ENCODE measurements at places on chromosomes 16 and 17. TPM values are rescaled to one million over a fixed set of nuclear protein-coding genes. Genes with fewer than 3 reads are reported as not detected.

DNA sequence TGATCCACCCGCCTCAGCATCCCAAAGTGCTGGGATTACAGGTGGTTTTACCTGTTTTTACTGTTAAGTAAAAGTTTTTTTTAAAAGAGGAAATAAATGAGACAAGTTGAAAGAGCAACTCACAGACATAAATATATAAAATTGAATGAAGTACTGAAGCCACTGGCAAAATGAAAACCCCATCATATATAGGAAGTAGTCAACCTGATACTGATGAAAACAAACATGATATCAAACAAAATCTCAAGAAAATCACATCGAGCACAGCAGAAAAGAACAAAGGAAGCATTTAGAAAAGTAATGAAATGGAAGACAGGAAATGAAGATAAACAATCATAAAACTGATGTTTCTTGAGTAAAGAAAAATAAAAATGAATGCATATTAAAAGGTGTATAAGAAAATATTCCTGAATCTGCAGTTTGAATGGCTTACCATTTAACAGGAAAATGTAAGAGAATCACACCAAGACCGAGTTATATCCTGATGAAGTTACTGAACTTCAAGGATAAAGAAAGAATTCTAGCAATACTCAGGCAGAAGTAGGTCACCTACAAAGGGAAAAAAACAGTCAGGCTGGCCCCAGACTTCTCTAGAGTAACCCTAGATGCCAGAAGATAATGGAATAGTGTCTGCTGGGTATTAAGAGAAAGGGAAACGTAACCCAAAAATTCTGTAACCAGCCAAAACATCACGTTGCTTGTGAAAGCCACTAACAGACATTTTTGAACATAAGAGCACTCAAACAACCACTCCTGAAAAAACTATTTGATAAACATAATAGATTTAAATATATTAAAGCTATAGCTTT is 31.5 kb downstream of the UBE2G1 start:
- no peak for DNase-seq

- no peak for DNase-seq
Measured at GRCh38 chr17:14361945-14362508, 61.1 kb downstream of the HS3ST3B1 start.

GRCh38 chr17:49216482-49216881 is 6.0 kb downstream of the ABI3 start:
- no peak for DNase-seq

DNA sequence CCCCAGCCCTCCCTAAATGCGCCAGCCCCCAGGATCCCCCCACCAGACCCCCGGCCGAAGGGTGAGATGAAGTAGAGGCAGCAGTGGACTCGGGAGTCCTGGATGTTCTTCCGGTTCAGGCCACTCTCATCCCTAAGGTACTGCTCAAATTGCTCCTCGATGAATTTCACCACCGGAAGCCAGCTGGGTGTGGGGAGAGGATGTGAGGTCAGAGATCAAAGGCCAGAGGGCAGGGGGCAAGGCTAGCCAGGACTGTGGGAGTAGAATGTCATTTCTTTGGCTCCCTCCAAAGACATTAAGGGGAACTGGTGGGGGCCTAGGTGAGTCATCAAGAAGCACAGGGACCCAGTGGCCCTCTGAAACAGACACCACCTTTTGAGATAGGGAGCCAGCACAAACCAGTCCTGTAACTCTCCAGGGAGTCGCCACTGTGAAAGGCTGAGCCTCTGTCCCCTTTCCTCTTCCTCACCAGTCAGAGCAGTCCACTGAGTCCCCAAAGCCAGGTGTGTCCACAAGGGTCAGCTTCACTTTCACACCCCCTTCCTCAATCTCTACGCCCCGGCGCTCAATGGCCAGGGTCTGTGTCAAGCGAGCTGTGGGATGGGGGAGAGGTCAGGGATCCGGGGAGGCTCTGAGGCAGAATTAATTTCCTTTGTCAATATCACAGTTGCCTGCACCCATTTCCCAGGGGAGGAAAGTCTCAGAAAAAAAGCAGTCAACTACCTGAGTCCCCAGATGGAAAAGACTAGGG is 895 bp downstream of the SEPTIN1 start:
- DNase-seq: no peak

DNA sequence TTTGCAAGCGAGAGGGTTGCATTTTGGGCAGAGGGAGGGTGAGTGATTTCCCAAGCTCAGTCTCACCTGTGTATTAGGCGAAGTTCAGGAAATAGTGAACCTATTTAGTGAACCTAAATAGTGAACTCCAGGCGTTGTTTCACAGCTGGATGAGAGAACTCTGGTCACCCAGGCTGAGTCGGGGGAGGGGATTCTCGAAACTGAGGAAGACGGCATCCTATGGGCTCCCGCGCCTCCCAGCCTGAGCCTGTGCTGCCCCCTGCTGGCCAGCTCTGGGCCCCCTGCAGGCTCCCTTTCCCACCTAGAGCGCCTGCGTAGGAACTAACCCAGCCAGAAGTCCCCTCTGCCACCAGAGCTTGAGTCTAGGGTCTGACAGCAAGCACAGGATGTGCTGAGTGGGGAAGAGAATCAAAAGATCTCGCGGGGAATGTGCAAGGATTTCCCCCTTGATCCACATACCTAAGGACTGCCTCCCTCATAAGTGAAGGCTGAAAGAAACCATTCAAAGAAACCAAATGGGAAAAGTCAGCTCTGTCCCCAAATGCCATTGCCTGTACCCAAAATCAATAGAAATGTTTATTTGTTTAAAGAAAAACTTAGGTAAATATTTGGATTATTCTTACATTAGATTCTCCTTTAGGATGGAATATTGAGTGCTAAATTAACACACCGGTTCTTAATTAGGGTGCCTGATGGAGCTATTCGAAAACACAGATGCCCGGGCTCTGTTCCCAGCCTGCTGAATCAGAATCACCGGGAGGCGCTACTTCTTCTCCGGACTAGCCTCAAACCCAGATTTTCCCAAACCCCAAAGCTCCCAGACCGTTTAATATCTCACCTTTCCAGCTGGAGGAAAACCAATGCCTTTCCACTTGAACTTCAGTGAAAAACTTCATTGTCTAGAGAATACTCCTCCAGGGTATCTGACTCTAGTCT is 14.8 kb upstream of the MARVELD3 start:
- DNase-seq: peak; percentile 46

GRCh38 chr17:1029922-1030644 is 33.2 kb downstream of the TIMM22 start:
- DNase-seq: no peak

GRCh38 chr17:47818002-47818695 is 3.4 kb downstream of the OSBPL7 start:
- DNase-seq: no peak

DNA sequence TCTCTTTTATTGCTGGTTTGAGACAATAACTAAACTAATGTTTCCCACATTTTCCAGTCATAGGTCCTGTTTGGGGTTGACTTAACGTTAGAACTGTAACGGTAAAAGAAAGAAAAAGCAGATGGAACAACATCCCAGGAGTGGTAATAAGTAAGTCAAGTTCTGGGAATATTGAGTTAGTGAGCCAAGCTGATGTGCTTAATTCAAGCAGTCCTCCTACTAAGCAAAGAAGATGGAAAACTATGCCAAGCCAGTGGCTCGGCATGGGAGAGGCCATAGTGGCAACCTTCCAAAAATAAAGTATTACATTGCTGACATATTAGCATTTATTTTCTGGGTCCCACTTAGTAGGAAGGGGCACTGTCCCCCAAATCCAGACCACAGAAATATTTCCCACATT is 161.7 kb upstream of the CDH5 start:
- peak; percentile 84 for DNase-seq

Gene C16orf92
- not detected for total RNA-seq

- peak; percentile 64 for DNase-seq
Measured at GRCh38 chr16:50718061-50718760, 23.7 kb upstream of the CYLD start.

DNA sequence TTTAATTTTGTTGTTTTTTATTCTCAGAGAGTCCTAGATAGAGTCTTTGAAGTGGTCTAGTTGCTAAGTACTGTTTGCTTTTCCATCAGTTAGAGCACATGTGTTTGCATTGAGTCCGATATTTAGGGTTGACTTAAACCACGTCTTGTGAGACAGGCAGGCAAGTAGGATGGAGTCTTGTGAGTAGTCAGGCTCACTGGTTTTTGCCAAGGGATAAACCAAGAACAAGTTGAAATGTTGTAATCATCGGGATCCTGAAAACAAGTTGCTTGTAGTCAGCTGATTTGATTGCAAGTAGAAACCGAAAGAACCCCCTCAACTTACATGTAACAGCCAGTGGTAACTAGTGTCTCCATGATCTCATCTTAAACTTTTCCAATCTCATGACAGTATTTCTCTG is 17.2 kb downstream of the ATP6V0A1 start:
- no peak for DNase-seq

- DNase-seq: peak; percentile 61
Measured at GRCh38 chr17:45149669-45150664, 1.7 kb downstream of the HEXIM1 start.

DNA sequence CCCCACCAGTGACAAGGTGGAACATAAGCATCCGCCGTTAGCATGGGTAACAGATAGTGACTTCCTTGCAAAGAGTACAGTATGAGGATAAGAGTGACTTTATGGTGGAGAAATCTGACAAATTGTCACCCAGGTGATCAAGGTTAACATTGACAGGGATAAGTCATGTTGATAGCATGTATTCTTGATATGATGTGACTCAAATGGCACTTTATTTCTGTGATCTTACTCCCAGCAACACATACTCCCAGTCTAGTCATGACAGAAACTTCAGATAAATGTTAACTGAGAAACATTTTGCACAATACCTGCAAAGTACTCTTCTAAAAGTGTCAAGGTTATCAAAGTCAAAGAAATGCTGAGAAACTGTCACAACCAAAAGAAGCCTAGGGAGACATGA is 588.6 kb upstream of the KIF2B start:
- DNase-seq: no peak

- no peak for DNase-seq
Measured at GRCh38 chr16:87844809-87845208, 24.5 kb downstream of the SLC7A5 start.

- DNase-seq: no peak
Measured at GRCh38 chr17:58818654-58819053, 63.0 kb downstream of the PPM1E start.

Gene RNF43
- 0.49 TPM for total RNA-seq

DNA sequence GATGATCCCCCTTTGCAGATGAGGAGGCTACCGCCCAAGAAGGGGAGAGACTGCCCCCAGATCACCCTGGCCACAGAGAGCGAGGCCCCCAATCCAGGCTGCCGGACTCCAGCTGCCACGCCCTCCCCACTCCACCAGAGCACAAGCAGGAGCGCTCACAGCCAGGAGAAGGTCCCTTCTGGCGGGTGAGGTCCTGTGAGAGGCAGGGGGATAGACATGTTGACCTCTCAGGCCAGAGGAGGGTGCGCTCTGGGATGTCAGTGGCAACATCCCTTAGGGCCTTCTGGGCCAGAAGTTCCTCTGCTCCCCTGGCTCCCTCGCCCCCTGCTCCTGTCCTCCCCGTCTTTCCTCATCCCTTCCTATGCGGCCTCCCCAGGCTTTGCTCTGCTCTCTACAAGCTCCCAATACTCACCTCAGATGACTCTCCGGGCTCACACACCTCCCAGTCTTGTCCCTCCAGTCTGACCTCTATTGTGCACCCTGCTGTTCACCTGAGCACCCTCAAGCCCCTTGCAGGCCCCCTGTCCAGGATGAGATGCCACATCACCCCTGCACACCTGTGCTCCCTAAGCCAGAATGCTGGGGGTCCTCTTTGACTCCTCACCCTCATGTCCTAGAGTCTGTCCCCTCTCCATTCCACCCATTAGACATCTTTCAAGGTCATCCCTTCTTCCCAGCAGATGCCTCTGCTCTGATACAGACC is 5.0 kb upstream of the NXPH3 start:
- DNase-seq: no peak

DNA sequence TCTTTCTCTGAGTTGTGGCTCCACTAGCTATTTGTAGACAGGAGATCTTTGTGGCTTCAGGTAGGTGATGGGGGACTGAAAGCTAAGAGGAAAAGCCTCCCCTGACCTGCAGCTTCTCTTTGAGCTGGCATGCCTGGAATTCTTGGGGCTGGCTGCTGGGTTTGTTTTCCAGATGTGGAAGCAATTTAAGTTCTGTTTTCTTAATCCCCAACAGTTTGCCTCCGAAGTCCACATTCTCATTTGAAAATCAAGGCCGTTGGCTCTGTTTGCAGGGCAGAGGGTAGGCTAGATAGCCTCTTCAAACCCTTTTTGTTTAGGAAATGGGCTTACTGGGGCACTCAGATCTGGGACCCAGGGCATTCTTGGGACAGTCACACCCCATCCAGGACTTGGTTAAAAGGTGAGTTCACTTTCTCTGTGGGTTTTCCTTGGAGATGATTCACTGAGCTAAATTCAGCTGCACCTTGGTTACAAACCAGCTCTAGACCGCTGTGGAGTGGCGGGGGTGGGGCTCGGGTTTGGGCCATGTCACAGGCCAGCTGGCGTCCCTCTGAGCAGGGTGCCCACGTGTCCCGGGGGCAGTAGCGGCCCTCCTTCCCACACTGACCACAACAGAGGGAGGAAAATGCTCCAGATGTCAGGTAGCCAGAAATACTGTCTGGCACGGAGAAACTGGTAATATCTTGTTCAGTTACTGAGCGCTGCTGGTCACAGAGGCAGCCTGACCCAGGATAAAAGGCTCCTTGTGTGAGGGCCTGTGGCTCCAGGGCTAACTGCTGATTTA is 108.5 kb downstream of the RAB11FIP4 start:
- DNase-seq: peak; percentile 37

Gene PRSS33
- not detected for total RNA-seq

Gene GPR179
- total RNA-seq: under 0.01 TPM

Gene RFFL
- total RNA-seq: 17.0 TPM

DNA sequence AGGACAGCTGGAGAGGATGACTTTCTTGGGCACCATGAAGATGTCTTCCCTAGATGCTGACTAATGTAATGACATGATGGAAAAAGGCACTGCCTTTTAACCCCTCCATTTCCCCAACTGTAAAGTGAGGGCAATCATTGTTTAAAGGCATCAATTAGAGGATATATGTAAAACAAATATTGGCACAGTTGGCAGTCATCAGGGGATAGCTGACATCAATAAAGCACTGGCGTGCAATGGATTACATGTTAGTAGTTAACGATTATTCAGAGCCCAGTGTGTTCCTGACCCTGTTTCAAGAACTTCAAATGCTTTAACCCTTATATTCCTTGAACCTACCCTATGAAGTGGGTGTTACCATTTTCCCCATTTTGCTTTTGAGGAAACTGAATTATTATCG is 100.7 kb downstream of the TMEM114 start:
- DNase-seq: no peak

DNA sequence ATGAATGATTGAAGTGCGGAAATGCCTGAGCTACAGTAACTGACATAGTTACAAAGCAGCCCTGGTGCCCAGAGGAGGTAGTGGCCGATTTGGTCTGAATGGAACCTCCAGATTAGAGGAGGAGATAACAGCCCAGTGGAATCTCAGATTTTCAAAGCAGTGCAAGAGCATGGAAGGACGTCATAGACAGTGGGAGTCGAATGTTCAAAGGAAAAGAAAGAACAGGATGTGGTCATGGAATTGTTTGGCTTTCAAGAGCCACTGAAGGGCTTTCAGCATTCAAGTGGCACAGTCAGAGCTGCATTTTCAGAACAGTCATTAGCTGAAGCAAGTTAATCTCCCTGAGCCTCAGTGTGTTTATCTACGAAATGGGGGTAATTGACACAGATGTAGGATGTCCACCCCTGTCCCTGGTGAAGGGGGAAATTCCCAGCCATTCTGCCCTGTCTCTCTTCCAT is 104.6 kb upstream of the CACNG3 start:
- DNase-seq: no peak

Gene SYCE1L
- 0.09 TPM for total RNA-seq

Gene SEZ6L2
- 1.4 TPM for total RNA-seq

Gene VPS35
- 154 TPM for total RNA-seq

Gene CDH1
- total RNA-seq: not detected

- DNase-seq: peak; percentile 75
Measured at GRCh38 chr16:14454391-14454790, 175.7 kb downstream of the PARN start.
